ENCODE measurements at places on chromosomes 6 and 20. TPM values are rescaled to one million over a fixed set of nuclear protein-coding genes. Genes with fewer than 3 reads are reported as not detected.

XRN2 gene
- total RNA-seq, result 39.3 TPM

OR2B3 gene
- not detected for total RNA-seq

- peak; percentile 45 for DNase-seq
- H3K4me3 ChIP-seq, result peak overlapping the region; percentile 87
- no peaks in the 10 kb centered on the region for H3K27me3 ChIP-seq
- peak overlapping the region; percentile 95 for H3K27ac ChIP-seq
- H3K4me1 ChIP-seq, result peaks cover 49% of the 10 kb centered on the region
These were observed 893 bp downstream of the POLR1H start for GRCh38 chr6:30061858-30062458.

- H3K4me3 ChIP-seq, result no peak overlapping the region
- H3K27me3 ChIP-seq, result no peaks in the 10 kb centered on the region
These were observed 30.7 kb downstream of the HUS1B start for GRCh38 chr6:626236-626635.

GRCh38 chr6:77036400-77036799 lies 426.9 kb downstream of the HTR1B start:
- H3K27me3 ChIP-seq, result no peaks in the 10 kb centered on the region
- H3K4me1 ChIP-seq, result no peaks in the 10 kb centered on the region
- H3K27ac ChIP-seq, result no peak overlapping the region

- no peak overlapping the region for H3K27ac ChIP-seq
- no peak for DNase-seq
- H3K27me3 ChIP-seq, result no peaks in the 10 kb centered on the region
- H3K4me3 ChIP-seq, result no peak overlapping the region
These were observed 81.5 kb downstream of the MYLK4 start for GRCh38 chr6:2669067-2669700.

DNA sequence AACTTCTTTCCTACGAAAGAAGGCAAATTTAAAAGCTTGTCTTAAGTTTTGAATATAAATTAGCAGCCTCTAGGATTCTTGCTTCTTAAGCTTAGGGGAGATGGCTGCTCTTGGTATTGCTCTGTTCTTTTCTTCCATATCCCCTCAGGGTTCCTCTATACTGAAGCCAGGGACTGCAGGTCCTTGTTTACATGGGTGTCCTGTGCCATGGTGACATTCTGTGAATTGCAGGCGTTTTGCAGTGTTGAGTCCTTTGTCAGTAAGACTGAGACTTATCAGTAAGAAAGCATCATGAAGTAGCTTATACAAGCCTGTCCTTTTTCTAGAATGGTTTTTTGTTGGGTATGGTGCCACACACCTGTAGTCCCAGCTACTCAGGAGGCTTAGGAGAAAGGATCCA lies 147.8 kb downstream of the ARID1B start:
- H3K4me3 ChIP-seq, result no peak overlapping the region
- DNase-seq, result no peak
- H3K36me3 ChIP-seq, result no peaks in the 10 kb centered on the region
- H3K27ac ChIP-seq, result no peak overlapping the region

DNA sequence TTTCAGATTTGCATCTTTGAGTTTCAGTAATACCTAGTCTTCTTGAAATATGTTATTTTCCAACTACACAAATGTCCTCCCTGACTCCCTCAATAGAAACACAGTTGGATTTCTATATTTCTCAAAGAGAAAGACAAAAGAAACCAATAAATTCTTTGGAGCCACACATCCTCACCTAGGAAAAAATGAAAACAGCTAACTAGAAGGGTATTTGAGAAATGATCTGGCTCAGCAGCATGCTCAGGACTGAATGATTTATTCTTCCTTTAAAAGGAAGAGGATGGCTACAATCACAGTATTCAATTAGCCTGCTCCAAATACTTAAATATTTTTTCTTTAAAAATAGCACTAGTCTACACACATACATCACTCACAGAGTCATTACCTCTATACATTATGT lies 196.4 kb upstream of the TENT5A start:
- H3K27ac ChIP-seq, result no peak overlapping the region
- no peak overlapping the region for H3K4me3 ChIP-seq
- DNase-seq, result no peak

GRCh38 chr20:35595456-35595855 lies 20.2 kb upstream of the SPAG4 start:
- H3K27me3 ChIP-seq, result peaks cover 8% of the 10 kb centered on the region
- H3K27ac ChIP-seq, result no peak overlapping the region
- peaks cover 9% of the 10 kb centered on the region for H3K4me1 ChIP-seq
- H3K36me3 ChIP-seq, result no peaks in the 10 kb centered on the region

- no peak overlapping the region for H3K4me3 ChIP-seq
- DNase-seq, result no peak
- peak overlapping the region; percentile 27 for H3K27ac ChIP-seq
- no peaks in the 10 kb centered on the region for H3K27me3 ChIP-seq
- H3K36me3 ChIP-seq, result no peaks in the 10 kb centered on the region
- H3K4me1 ChIP-seq, result peaks cover 5% of the 10 kb centered on the region
These were observed 86.6 kb downstream of the SMOC2 start for GRCh38 chr6:168527451-168528210.

- H3K27ac ChIP-seq, result no peak overlapping the region
- no peaks in the 10 kb centered on the region for H3K27me3 ChIP-seq
- no peak overlapping the region for H3K4me3 ChIP-seq
- DNase-seq, result no peak
These were observed 161.8 kb downstream of the MTHFD1L start for GRCh38 chr6:151027295-151027747.

Data from transverse colon (tissue), 4 donors.